ENCODE measurements at places on chromosomes 4 and X. TPM values are rescaled to one million over a fixed set of nuclear protein-coding genes. Genes with fewer than 3 reads are reported as not detected.

DNA sequence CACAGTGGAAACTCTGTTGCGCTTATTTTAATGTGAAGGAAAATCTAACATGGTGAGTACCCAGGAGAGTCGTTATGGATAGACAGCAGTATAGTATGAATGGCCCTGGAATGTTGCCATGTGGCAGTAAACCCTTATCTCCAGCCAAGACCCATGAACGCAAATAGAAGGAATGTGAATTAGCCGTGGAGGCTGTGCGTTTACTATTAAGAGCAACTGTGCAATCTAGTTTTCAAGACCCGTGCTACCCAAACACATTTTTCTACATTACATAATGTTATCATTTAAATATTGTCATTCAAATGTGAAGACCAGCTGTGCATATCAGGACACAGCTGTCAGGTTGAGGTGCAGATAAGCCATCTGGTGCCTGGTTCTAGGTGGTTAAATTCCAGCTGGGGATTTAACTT, 13.3 kb upstream of the AGA start:
- DNase-seq = peak; percentile 52

GRCh38 chr4:15234856-15235126, 193.0 kb upstream of the C1QTNF7 start:
- peak; percentile 86 for DNase-seq

DNA sequence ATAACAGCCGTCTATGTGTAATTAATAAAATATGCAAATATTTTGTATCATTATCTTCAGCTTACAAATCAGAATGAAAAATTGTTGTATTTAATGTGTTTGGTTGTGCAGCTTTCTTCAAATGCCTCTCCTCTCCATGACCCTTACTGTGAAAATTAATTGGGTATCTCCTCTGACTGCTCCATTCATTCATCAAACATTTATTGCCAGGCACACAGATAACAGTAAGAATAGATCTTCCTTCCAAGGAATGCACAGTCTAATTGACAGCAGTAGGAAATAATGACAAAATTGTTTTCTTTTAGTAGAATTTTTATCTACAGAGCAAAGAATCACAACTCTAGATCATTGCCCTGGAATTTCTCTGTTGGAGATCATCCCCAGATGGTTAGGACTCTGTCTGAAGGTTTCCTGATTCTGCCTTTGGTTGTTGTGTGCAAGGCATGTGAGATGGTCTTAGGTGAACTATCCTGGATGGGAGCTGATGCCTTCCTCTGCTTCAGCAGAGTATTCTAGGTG, 395.0 kb upstream of the FAT1 start:
- no peak for DNase-seq

DNA sequence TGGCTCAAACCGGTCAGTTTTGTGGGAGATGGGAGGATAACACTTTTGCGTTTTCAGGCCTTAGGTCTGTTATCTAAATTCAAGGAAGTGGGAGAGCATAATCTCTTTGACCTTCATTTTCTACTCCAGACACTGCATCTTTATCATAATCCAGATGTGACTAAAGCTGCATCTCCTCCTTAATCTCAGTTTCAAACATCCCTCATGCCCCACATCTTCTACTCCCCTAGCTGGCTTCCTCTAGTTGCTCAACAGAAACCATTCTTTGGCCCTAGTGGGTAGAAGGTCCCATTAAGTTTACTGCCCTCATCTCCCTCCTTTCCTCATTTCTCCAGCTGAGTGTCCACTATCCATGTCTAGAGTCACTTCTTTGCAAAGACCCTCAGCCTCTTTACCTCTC, 18.8 kb upstream of the RASL11B start:
- DNase-seq = no peak

- peak; percentile 30 for DNase-seq
These were observed 30.8 kb upstream of the NDP start for GRCh38 chrX:44003975-44004374.

The HDX gene
- 5.1 TPM for total RNA-seq

DNA sequence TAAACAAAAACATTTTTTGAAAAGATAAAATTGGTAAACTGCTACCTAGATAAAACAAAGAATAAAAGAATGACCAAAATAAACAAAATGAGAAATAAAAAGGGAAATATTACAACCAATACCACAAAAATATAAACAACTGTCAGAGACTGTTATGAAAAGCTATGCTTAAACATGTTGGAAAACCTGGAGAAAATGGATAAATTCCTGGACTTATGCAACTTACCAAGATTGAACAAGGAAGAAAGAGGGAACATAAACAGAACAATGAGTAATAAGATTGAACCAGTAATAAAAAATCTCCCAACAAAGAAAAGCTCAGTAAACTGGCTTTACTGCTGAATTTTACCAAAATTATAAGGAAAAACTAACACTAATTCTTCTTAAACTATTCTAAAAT, 518.7 kb downstream of the GRXCR1 start:
- DNase-seq = no peak

DNA sequence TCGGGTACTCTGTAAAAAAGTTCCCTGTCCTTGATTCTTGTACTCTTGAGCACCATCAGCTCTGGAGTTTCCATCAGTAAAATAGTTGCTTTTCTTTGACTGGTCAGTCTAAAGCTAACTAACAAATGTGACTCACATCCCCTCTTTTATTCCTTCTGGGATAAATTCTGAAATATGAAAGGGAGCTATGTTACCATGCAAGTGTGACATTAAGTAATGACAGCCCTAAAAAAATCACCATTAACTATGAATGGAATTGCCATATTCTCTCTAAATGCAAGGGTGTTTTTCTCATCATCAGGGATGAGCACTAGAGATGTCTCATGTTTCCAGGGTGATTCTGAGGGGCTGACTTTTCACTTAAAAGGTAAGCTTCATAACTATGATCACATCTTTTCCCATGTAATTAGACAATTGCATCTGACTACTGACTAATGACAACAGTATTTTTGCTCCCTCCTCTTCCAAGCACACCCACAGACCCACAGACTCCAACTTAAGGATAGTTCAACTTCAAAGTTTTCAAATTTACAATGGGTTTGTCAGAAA, 26.9 kb upstream of the RASGEF1B start:
- DNase-seq = no peak

The KIT gene
- 0.29 TPM for total RNA-seq

DNA sequence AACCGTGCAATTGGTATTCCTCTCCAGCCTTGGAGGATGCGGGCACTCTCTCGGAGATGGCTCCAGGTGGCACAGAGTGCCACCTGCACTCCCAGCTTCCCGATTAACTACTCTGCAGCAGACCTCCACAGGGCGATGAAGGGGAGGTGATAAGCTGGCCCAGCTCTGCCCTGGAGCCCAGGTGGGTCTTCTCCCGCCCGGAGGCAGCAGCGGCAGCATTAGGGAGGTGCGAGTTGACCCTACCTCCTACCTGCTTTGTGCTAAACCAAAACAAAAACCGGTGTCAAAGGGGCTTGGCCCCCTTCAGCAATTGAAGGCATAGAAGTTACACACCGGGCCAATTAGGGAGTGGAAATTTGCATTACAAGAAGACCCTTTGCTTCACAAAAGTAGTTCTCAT, 137.4 kb upstream of the MAMLD1 start:
- peak; percentile 34 for DNase-seq

The NAT8L gene
- total RNA-seq = under 0.01 TPM

The KDR gene
- total RNA-seq = not detected

DNA sequence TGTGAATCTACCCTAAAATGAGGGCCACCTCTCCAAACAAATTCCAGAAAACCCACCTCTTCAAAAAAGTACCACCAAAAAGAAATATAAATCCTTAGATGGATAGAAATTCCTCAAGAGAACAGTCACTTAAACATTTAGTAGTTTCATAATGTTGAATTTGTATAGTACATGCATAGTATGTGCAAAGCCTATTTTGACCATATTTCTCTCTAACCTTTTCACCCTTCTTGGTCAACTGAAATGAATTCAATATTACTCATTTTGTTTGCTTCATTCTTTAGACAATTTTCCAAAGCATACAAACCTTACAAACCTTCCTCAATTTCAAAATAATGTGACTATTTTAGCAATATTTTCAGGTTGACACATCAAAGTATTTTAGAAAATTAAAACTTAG, 4.1 kb downstream of the RHOXF1 start:
- no peak for DNase-seq

DNA sequence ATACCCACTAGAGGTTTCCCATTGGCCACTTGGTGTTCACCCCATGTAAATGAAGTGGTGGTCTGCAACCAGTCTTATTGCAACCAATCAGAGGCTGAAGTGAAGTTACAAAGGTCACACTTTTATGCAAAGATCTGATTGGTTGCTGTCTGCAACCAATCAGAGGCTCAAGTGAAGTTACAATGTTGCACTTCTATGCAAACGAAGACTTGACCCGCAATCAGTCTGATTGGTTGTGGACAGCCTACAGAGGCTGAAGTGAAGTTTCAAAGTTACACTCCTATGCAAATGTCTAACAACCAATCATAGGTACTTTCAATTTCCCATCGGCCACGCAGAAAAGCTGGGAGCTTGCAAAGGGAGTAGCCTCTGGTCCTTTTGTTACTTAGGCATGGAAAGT, 22.3 kb upstream of the XPNPEP2 start:
- DNase-seq = no peak

- no peak for DNase-seq
These were observed 140.6 kb downstream of the ARSF start for GRCh38 chrX:3181846-3182245.

The TMEM35A gene
- 1.5 TPM for total RNA-seq

The KCNIP4 gene
- not detected for total RNA-seq

The PAGE5 gene
- not detected for total RNA-seq

The RTL9 gene
- total RNA-seq = 0.72 TPM

DNA sequence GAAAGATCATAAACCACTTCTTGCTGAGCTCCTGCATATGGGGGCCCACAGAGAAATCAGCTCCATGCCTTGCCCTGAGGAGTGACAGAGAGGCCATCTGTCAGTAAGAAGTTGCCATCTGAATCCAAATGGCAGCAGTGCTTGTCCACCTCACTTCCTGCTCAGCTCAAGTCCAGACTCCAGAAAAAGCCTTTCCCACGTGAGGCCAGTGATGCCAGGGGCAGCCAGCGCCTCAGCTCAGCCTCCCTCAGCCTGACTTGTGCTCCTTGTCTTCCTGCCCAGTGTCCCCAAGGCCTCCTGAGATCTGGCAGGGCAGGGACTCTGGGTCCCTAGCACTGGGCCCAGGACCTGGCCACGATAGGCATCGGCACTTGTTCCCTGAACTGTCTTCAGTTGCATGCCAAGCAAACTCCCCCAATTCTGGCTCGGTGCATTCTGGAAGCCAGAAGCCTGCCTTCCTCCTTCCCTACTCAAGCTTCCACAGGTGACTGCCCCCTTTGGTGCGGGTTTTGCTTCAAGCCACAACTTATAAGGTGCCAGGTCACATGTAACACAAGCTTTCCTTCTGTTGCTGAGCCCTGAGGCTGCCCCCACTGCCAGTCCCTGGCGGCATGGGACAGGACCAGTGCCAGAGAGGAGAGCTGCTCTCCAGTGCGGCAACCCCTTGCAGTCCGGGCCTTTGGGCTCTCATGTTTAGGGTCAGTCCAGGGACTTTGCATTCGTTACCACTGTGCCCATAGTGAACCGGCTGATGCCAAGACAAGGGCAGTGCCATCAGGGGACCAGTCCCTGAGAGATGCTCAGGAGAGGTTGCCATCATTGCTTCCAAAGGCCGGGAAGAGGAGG, 2.2 kb downstream of the ZNF185 start:
- peak; percentile 65 for DNase-seq

DNA sequence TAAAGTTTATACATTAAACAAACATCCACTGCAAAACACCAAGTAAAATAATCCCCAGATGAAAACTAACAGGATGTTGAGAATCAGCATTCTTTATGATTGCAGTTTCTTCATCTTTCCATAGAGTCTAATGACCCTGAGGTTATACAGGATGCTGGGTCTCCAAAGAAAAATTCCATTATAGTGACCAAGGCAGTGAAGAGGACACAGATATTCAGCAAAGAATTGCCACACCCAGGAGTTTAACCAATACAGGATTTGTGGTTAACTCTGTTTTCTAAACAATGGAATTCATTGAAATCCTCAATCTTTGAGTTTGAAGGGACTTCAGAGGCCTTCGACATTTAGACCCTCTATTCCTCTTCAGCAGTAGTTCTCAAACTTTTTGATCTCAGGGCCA, 76.2 kb upstream of the ESX1 start:
- no peak for DNase-seq

GRCh38 chr4:13548984-13549546, 4.8 kb upstream of the NKX3-2 start:
- DNase-seq = peak; percentile 98

- DNase-seq = no peak
These were observed 69.5 kb upstream of the GABRA3 start for GRCh38 chrX:152520653-152521052.
